ENCODE measurements at places on chromosomes 5 and 9.

- DNase-seq, result peak; percentile 55
These were observed 569 bp downstream of the HINT2 start for GRCh38 chr9:35814106-35814840.

- no peak for DNase-seq
These were observed 34.6 kb upstream of the F2RL2 start for GRCh38 chr5:76657683-76658311.

DNA sequence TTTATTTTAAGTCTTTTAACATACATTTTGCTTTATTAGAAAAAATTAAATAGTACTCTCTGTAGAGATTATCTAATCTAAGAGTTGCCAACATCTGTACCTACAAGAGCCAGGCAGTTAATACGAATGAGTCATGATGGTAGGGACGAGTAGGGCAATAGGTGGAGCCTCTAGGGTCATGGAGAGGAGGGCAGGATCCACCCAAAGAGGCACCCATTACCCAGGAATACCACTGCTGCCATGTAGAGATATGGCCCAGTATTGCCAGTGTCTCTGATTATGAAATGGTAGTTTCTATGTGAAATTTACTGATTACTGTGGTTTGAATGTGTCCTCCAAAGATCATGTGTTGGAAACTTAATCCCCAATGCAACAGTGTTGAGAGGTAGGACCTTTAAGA, 170.4 kb downstream of the PIK3R1 start:
- DNase-seq, result no peak

DNA sequence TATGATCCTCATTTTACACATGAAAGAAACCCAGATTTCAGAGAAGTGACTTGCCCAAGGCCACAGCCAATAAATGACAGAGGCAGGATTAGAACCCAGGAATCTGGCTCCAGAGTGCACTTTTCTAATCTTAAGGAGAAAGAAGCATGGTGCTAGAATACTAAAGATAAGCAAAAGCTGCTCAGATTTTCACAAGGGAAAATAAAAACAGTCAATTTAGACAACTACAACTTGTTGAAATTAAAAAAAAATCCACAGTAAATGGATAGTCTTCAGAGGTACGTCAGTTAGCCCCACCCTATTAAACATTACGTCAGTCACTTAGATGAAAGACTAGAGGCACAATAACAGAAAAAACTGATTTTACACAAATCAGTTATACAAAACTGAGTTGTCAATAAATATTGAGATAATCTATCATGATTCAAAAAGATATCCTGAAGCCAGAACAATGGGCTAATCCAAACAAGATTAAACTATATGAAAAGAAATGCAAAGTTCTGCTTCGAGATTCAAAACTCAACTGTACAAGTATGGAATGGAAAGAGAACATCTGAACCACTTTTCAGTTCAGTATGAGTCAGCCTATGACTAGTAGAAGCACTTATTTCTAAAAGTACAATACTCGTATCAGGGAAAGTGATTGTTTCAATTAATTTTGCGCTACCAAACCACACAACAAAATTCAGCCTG, 9.3 kb downstream of the TMEM245 start:
- DNase-seq, result no peak

DNA sequence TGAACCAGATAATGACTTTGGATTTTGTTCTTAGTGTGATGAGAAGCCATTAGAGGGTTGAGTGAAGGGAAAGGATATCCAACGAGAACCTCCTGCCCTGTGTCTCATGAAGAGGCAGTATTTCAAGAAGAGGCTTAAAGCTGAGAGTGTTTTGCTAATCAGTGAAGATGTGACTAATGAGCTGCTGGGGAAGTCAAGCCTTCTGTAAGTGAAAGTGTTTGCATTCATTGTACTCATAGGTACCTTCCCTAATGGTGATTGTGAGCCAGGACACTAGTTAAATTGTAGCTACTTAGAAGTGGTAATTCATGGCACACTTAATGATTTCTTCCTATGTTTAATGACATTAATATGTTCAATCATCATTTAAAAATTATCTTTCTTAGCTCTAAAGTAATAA, 23.7 kb downstream of the PIP5K1B start:
- no peak for DNase-seq

DNA sequence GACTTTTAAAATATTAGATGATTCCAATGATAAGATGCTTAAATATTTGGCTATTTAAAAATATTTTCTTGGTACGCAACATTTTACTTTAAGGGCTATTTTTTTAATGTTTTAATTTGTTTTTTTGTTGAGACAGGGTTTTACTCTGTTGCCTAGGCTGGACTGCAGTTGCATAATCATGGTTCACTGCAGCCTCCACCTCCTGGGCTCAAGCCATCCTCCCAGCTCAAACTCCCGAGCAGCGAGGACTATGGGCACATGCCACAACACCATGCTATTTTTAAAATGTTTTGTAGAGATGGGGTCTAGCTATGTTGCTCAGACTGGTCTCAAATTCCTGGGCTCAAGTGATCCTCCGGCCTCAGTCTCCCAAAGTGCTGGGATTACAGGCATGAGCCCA, 850.2 kb upstream of the DMAC1 start:
- no peak for DNase-seq

DNA sequence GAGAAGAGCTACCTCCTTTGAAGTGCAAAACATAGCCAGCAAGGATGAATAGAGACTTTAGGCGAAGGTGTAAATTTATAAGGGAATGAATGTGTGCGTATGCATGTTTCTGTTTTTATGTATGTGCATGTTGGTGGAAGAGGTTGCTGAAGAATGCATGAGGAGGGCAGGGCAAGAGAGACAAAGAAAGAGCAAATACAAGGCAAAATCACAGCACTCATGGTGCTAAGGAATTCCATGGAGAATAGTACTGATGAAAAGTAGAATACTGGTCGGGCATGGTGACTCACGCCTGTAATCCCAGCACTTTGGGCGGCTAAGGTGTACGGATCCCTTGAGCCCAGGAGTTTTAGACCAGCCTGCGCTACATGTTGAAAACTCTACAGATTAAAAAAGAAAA, 762.1 kb upstream of the PTPRD start:
- no peak for DNase-seq

DNA sequence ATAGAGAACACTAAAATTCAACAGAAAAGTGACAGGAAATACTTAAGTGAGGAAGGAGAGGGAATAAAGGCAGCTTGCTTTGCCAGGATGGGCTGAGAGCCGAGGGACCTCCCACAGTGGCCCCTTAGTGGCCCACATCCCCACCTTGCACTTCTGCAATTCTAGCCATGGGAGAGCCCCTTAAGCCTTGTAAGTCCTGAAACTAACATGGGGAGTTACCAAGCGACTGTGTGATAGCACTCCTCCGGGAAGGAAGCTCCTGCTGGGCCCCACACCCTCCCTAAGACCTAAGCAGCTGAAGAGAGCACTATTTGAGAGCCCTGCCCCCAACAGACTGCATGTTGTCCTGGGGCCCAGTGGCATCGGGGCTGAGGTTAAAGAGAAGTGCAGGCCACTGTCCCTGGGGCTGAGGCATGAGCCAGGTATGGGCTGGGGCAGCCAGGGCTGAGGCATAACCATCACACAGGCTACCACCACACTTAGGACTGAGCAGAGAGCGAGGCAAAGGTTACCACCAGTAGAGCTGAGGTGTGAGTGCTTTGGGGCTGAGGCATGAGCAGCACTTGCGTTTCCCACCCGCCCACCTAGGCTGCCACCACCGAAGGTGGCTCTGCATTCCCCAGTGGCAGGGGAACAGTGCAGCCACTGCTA, 301.8 kb upstream of the TRPC7 start:
- no peak for DNase-seq

GRCh38 chr9:136728548-136729123, 14.1 kb downstream of the LCN10 start:
- DNase-seq, result no peak

DNA sequence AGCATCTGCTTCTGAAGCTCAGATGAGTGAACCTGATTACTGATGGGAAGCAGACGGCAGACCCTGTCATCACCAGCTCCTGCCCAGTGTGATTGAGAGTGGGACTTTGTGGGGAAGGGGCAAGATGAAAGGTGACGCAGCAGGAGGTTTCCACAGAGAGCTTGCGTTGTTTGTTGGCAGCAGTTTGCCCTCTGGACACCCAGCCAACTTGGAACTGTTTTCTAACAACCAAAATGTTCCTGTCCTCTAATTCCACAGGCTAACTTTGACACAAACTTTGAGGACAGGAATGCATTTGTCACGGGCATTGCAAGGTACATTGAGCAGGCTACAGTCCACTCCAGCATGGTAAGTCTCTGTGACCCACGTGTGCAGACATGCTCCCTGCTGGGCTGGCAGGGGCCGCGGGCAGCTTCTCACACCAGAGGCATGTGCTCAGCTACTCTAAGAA, 20.9 kb downstream of the CYFIP2 start:
- DNase-seq, result no peak

DNA sequence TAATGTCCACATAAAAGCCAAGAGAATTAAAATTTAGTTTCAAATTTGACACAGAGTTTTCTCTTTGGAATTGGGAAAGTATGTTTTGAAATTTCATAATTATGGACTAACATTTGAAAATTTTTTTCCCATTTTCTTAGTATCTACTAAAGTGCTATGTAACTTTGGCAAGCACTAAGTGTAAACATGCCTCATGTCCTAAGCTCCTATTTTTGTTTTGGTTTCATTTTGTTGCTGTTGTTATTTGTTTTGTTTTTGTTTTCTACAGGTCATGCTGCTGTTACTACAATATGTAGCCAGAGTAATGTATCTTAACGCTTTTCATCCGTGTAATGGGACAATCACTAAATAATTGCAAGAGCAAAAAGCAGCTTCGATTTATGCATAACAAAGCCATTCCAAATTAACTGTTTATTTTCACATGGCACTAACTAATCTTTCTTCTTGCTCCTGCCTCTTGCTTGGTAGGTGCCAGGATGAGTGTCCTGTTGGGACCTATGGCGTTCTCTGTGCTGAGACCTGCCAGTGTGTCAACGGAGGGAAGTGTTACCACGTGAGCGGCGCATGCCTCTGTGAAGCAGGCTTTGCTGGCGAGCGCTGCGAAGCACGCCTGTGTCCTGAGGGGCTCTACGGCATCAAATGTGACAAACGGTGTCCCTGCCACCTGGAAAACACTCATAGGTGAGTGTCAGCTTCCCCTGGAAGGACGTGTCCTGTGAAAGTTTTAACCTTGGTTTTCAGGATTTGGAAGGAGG, 107.3 kb upstream of the PRRC1 start:
- DNase-seq, result no peak

DNA sequence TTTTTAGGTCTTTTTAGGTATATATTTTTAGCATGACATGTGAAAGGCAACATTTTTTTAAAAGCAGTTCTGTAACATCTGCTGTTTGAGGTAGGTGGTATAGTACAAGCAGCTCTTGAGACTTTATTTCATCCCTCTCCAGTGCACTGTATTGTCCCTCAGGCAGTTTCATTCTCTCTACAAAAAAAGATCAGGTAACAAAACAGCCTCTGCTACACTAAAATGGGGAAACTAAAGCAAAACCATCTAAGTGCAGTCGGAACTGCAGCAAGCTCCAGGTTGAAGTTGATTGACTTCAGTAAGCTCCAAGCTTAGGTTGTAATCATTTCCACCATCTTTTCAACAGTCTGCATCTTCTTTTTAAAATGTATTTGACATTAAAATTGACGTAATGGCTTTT, 195.6 kb downstream of the DEPDC1B start:
- DNase-seq, result no peak

DNA sequence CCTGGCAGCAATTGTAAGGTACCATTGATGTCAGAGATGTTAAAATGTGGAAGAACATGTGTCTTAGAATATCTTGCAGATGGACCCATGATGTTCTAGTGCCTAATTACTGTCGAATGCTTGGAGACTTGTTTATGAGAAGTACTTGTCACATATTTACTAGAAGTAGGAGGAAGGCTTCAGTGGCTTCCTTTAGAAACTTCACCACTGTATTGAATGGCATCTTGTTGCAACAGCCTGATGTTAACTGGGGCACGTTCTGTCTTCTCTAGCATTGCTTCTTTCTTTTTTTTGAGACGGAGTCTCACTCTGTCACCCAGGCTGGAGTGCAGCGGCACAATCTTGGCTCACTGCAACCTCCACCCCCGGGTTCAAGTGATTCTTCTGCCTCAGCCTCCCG, 16.5 kb downstream of the UGCG start:
- no peak for DNase-seq

GRCh38 chr5:79707535-79707934, 17.9 kb downstream of the CMYA5 start:
- no peak for DNase-seq

GRCh38 chr5:173752653-173753052, 135.5 kb upstream of the CPEB4 start:
- no peak for DNase-seq

GRCh38 chr5:154078272-154078671, 39.5 kb downstream of the MFAP3 start:
- no peak for DNase-seq

DNA sequence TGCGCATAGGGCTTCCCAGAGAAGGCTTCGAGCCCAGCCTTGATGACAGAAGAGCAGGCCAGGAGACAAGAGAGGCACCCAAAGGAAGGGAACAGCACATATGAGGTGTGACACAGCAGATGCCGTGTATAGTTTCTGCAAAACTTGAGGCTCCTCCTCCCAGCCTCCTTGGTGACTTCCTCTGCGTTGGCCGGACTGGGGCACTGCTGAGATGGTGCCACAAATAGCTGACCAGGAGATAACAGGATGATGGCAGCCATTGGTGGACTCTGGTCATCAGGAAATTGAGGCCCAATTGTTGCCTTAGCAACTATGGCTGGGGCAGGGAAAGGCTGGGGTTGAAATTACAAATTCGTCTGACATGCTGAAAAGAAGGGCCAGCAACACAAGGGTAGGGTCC, 4.8 kb upstream of the ZNF79 start:
- DNase-seq, result no peak
